ENCODE measurements at places on chromosomes 5 and 9.

DNA sequence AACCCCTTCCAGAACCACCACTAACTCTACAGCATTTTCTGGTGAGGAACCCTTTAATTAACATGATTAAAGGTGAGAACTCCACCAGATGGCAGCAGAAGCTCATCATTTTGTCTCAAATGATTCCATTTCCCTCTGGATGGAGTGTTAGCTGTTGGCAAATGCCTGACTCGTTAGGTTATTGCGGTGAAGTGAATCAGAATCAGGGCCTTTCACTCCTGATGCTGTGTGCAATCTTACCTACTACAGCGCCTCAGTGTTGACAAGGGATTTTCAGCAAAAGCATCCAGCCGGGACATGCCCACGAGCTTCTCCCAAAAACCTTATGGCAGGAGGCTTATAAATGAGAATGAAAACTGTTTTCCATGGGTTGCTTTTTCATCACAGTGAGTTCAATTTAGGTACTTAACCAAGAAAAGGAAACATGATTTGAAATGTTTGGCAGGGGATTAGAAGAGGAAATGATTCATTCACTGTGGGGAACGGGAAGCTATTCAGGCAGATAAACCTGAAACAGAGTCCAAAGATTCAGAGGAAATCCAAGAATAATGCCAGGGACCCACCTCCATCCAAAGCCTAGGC lies 48.0 kb upstream of the CAST start:
- DNase-seq = no peak

DNA sequence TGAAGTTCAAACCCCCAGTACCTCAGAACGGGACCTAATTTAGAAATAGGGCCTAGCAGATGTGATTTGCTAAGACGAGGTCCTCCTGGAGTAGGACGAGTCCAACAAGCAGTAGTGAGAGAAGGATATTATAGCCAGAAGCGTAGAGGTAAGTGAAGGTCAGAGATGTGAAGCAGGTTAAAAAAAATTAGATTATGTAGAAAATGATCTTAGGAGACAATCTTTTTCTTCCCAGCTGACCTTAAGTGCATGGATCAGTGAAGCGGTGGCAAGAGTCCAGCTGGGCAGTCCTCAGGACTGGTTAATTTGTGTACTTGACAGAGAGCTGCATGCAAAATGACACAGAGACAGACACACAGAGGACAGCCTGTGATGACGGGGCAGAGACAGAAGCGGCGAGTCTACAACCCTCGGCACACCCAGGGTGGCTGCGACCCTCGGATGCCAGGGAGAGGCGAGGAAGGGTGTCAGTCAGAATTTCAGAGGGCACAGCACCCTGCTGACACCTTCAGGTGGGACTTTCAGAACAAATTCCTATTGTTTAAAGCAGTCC lies 131.4 kb upstream of the IRX4 start:
- no peak for DNase-seq

GRCh38 chr9:123544007-123544827 lies 188.2 kb downstream of the CRB2 start:
- no peak for DNase-seq

DNA sequence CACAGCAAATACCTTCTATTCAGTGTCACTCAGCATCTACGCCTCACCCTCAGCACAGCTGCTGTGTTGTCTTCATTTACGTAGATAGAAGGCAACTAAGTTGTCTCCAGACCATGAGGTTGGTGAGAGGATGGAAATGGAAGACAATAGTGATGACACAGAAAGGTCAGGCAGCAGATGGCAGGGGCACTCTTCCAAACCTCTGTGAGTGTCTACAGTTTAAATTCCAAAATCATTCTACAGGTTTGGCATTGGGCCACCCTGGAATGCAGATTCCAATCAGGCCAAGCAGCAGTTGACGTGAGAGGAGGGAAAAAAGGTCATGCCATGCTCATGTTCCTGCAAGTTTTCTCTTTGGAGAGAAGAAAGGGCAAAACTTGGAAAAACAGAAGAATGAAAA lies 68.7 kb upstream of the ADAMTSL1 start:
- no peak for DNase-seq

DNA sequence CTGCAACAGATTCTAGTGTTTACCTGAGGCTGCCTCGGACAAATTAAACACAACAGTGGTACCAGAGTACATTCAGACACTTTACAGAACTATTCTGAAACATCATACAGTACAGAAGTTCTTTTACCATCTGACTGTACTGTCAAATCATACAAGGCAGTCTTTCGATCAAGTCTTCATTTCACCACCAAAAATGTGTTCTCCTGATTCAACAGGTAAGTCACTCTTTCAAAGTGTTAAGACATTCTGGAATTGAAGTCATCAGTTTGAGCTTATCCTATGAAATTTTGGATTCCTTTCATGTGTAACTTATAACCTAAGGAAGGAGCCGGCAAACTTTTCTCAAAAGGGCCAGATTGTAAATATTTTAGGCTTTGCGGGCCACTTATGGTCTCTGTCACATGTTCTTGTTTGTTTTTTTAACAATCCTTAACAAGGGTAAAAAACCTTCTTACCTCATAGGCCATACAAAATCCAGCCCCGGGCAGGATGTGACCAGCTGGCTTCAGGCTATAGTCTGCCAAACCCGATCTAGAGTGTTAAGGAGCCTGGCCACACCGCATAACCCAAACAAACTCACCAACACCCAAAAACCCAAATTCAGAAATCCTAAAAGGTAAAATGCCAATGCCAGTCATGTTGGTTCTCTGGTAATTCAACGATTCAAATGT lies 151.6 kb downstream of the DENND1A start:
- DNase-seq = no peak

DNA sequence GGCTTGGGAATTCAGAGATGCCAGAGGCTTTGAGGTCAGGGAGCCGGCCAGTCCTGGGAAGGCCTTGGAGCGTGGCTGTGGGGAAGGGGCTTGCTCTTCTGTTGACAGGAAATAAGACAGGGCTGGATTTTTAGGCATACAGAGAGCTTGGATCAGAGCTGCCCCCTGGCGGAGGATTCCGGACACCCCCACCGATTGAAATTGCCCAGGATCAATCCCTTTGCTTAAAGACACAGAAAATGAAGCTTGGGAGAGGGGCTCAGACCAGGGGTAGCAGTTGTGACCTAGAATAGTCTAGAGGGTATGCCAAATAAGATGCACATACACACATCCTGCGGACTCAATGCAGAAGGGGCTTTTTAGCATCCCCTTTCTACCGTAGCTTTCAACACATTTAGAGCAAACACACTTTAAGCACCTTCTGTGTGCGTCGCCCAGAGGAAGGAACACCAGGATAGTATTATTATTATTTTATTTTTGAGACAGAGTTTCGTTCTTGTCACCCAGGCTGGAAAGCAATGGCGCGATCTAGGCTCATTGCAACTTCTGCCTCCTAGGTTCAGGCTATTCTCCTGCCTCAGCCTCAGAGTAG lies 1.7 kb upstream of the NTMT1 start:
- no peak for DNase-seq

DNA sequence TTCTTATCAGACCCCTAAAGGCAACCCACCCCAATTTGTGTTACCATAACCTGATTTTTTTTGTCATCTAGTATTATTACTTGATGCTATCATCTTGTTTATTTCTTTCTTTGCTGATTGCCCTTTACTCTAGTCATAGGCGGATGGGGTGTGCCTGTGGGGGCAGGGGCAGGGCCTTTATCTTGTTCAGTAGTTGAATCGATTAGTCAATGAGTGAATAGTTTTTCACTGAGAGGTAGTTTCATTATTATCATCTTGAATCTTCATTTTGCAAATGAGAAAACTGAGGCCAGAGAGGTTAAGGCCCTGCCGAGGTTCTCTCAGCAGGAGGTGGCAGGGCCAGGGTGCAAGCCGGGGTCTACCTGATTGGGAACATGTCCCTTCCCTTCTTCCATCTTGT lies 9.4 kb upstream of the GM2A start:
- DNase-seq = no peak

DNA sequence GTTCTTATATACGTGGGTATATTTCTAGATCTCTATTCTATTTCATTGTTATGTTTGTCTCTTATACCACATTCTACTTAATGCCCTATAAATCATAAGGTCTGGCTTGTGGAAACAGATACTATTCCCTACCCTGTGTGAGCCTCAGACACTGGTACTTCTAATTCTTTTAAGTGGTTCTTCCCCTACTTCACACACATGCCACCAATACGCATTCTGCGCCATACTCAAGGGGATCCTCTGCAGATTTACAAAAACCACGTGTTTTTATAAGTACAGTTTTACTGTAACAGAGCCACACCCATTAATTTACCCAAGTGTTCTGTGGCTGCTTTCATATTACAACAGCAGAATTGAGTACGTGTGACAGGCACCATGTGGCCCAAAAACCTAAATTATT lies 195.6 kb downstream of the SAXO1 start:
- DNase-seq = no peak

All from GF-D8 (cell line).